ENCODE measurements at places on chromosomes 7 and 10.

- no peak for DNase-seq
These were observed 52.3 kb downstream of the SKIDA1 start for GRCh38 chr10:21473135-21473534.

- no peak for DNase-seq
These were observed 308.4 kb downstream of the SKIDA1 start for GRCh38 chr10:21217107-21217506.

GRCh38 chr7:149864023-149864422 is 9.7 kb upstream of the ATP6V0E2 start:
- no peak for DNase-seq

- DNase-seq: no peak
These were observed 92.4 kb downstream of the PCDH15 start for GRCh38 chr10:54708591-54708990.

GRCh38 chr7:141027043-141027442 is 12.3 kb upstream of the MRPS33 start:
- no peak for DNase-seq

DNA sequence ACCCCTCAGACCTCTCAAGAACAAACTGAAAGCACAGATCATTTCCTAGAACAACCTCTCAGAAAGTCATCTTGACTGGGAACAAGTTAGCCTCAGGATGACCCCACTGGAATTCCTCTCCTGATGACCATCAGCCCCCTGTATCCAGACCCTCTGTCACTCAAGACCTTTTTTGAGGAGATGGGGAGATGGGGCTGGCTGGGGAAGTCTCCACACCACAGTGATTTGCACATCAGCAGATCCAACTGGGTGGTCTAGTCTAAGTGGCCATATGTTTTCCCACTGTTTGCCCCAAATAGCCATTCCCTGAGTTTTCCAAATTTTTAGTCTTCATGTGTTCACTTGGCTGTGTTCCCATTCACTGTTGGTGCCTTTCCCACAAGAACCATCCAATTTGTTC is 452.4 kb upstream of the NPVF start:
- DNase-seq: no peak

Data from stimulated activated CD4-positive, alpha-beta T cell treated with anti-CD3 and anti-CD28 coated beads, Interleukin-1b, Interleukin-23, amount 100 ng/mL, for 1 hour (primary cell).